Fibroblast of skin of left quadriceps (primary cell): ENCODE measurements at places on chromosomes 6 and 20.

DNA sequence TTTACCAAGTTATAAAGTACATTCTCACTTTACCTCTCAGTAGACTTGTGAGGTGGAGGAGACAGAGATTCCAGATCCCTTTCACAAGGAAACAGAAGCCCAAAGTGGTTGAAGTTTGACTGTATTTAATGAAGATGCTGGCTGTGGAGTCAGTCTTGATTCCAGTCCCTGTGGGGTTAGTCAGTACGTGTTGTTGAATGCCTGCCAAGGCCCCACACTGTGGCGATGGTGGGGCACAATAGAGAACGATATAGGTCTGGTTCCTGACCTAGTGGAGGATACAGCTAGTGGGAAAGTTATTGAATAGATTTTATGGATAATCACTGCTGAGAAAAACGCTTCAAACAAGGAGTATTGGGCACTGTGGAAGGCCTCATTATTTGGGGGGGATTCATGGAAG lies 71.4 kb downstream of the LRRC1 start:
- DNase-seq = no peak

GRCh38 chr6:26319405-26320128 lies 45.4 kb upstream of the BTN3A2 start:
- DNase-seq = no peak

- no peak for DNase-seq
Observed at GRCh38 chr20:49704932-49705336, 8.7 kb downstream of the B4GALT5 start.

- peak; percentile 72 for DNase-seq
Observed at GRCh38 chr6:17156112-17156921, 54.5 kb downstream of the STMND1 start.

GRCh38 chr20:63573647-63574131 lies 350 bp downstream of the HELZ2 start:
- no peak for DNase-seq

DNA sequence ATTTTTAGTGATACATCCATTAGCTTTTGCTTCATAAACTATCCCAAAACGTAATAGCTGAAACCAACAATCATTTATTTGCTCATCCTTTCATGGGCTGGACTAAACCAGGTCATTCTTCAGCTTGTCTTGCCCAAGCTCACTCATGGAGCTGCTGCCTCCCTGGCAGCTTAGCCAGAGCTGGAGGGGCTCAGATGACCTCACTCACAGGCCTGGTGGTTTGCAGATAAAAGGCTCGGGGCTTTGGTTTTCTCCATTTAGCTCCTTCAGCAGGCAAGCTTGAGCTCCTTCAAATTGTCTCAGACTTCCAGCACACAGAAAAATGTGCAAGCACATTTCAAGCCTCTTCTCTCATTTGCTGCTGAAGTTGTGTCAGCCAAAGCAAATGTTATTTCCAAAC lies 139.1 kb downstream of the BTBD3 start:
- DNase-seq = no peak
